ENCODE measurements at places on chromosomes 12 and 14. TPM values are rescaled to one million over a fixed set of nuclear protein-coding genes. Genes with fewer than 3 reads are reported as not detected.

DNA sequence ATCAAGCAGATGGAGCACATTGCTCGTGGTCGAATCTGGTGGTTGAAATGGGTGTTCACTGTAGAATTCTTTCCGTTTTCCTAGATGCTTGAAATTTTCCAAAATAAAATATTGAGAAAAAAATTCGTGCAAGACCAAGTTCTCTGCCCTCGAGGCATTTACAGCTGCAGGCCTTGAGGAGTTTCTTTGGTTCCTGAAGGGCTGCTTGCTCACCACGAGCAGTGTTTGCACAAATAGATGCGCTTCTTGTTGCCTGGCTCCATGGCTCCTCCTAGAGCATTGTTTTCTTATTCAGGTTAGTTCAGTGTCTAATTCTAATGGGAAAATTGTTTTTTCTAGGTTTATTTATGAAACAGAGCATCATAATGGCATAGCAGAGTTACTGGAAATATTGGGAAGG, 74.5 kb upstream of the DYNC1H1 start:
- H3K4me3 ChIP-seq: no peak overlapping the region
- H3K36me3 ChIP-seq: peaks cover 60% of the 10 kb centered on the region
- no peaks in the 10 kb centered on the region for H3K27me3 ChIP-seq
- H3K4me1 ChIP-seq: no peaks in the 10 kb centered on the region
- no peak for DNase-seq
- no peak overlapping the region for H3K27ac ChIP-seq

DNA sequence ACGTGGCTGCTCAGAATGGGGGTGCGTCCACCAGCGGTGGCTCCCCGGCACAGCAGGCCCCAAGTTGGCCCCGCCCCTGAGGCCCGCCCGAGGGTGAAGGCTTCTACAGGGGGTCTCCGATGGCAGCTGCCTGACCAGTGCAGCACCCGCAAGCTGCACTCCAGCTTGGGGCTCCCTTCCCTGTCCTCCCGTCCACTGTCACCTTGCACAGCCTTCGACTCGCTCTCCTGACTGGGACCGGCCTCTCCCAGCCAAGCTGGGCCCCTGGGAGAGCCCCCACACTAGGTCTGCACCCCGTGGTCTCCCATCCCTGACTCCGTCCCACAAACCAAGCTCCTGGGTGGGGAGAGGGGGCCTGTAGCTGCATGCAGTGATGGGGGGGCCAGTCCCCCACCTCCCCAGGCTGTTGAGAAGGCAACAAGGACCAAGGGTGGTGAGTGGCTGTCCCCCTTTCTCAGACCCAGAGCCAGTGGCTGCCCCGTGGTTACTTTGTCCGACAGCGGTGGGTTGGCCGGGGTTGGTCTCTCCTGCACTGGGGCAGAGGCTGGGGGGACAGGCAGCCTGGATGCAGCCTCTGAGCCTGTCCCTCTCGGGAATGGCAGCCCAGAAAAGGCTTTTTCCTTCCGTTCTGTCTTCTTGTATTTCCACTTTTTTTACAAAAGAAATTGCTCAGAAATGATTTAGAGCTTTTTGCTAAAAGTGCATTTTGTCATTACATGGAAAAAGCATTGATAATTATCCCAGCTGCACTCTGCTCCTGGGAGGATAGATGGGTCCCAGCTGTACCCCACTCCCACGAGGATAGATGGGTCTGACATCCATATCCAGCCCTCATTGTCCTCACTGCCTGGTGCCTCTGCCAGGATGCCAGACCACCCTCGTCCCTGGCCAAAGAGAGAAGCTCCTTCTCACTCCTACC, 217.0 kb downstream of the KIF26A start:
- no peaks in the 10 kb centered on the region for H3K27me3 ChIP-seq
- H3K4me1 ChIP-seq: peaks cover 26% of the 10 kb centered on the region
- no peaks in the 10 kb centered on the region for H3K36me3 ChIP-seq

- peaks cover 51% of the 10 kb centered on the region for H3K36me3 ChIP-seq
- no peaks in the 10 kb centered on the region for H3K27me3 ChIP-seq
- H3K4me1 ChIP-seq: no peaks in the 10 kb centered on the region
- H3K4me3 ChIP-seq: no peak overlapping the region
- no peak overlapping the region for H3K27ac ChIP-seq
- no peak for DNase-seq
Measured at GRCh38 chr12:109084425-109084824, 8.8 kb downstream of the ALKBH2 start.

DNA sequence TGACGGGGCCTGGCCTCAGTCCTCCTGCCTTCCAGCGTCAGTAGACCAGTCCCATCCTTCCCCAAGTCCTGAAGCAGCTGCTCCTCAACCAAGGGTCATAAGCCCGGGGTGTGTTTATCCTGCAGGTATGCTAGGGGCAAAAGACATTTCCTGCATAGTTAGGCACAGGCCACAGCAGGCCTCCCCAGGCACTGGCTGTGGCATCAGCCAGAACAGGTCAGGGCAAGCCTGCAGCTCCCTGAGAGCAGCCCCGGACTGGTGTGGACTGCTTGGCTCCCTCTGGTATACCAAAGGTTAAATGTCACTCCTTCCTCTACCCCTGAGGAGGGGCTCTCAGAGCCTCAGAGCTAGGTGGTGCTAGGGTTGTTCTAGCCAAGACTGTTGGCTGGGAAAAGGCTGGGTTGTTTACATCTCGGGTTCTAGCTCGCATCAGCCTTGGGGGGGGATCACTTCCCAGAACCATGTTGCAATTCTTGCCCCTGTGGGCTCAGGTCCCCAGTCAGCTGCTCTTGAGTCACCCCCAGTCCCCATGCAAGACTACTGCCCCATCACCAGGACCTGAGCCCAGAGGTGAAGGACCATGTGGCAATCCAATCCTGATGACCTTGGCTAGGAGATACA, 2.9 kb downstream of the MMP14 start:
- DNase-seq: no peak
- peak overlapping the region; percentile 87 for H3K4me3 ChIP-seq
- peak overlapping the region; percentile 84 for H3K27ac ChIP-seq
- peaks cover 22% of the 10 kb centered on the region for H3K27me3 ChIP-seq

The FAM222A gene
- total RNA-seq: 5.2 TPM

The SPIC gene
- not detected for total RNA-seq

The CCDC196 gene
- total RNA-seq: not detected

The SLCO1B1 gene
- total RNA-seq: 0.06 TPM

The ITGB7 gene
- 0.61 TPM for total RNA-seq
